ENCODE measurements at places on chromosomes 5 and 9.

DNA sequence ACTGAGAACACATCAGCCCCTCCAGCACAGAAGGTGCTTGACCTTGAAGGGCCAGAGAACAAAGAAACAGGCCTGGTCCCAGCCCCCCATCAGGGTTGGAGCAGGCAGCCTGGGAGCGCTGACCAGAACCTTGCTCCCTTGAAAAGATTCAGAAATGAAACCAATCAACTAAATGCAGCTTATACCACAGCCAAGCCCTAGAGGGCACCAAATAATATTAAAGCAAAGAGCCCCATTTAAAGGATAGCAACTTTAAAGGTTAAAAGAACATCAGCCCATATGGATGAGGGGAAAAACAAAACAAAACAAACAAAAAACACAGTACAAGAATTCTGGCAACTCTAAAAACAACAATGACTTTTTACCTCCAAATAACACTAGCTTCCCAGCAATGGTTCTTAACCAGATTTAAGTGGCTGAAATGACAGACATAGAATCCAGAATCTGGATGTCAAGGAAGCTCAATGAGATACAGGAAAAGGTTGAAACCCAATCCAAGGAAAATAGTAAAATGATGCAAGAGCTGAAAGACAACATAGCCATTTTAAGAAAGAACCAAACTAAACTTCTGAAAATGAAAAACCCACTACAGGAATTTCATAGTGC, 471.9 kb downstream of the MTRR start:
- no peak for DNase-seq

GRCh38 chr5:141618030-141618803, 583 bp downstream of the DIAPH1 start:
- DNase-seq, result peak; percentile 36

DNA sequence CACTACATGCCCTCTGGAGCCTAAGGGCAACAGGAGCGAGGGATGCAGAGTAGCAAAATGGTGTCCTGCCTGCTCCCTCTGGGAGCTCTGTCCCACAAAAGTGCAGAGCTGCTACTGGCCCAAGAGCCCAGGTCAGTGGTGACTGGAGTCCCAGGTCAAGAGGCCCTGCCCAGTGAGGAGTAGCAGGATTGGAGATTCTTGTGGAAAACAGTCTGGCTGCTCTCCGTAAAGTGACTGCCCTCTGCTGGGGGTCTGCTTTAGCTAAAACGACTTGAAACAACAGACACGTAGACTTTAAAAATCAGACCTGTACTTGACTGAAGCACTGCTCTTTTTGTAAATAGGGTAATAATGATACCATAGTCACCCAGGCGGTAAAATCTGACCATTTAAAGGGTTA, 917.0 kb downstream of the MAT2B start:
- DNase-seq, result no peak

GRCh38 chr5:1564182-1564748, 40.5 kb upstream of the LPCAT1 start:
- DNase-seq, result peak; percentile 79

GRCh38 chr5:158538506-158539074, 561.1 kb downstream of the EBF1 start:
- no peak for DNase-seq

GRCh38 chr9:134537951-134538641, 103.5 kb upstream of the COL5A1 start:
- no peak for DNase-seq

GRCh38 chr9:125743682-125744428, 3.3 kb upstream of the PBX3 start:
- no peak for DNase-seq

DNA sequence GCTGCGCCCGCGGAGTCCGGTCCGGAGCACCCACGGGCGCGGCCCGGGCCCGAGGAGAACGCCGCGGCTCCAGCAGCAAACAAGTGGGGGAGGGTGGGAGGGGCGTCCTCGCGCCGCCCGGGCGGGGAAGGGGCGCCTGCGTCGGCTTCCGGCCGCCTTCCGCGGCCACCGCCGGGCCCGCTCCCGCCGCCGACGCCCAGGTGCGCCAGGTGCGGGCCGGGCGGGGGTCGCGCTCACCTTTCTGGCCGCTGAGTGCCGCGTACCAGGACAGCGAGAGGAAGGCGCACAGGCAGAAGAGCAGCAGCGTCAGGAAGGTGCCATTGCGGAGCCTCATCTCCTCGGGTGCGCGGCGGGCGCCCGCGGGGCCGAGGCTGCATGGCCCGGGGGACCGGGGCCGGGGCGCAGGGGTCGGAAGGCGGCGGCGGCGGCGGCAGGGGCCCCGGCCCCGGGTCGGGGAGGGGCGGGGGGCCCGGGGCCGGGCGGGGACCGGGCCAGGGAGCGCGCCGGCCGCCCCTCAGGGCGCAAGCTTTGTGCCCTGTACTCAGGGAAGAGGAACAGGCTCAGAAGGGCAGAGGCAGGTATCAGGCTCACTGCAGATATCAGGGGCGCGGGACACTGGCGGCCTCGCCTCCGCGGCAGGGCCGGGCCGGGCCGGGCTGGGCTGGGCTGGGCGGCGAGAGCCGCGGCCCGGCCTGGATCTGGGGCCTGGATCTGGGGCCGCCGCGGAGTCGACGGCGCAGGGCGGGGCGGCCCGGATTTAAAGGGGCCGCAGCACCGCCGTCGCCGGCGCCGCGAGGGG, at the start of gene MGAT4B:
MGAT4B (minus strand) TSS at position 617 of the 799 bp plus-strand sequence; CDS start at position 334, 283 bp downstream.
- DNase-seq, result peak; percentile 73
